Muscle of back (tissue), 13 donors: ENCODE measurements at places on chromosomes 5 and 9. TPM values are rescaled to one million over a fixed set of nuclear protein-coding genes. Genes with fewer than 3 reads are reported as not detected.

DNA sequence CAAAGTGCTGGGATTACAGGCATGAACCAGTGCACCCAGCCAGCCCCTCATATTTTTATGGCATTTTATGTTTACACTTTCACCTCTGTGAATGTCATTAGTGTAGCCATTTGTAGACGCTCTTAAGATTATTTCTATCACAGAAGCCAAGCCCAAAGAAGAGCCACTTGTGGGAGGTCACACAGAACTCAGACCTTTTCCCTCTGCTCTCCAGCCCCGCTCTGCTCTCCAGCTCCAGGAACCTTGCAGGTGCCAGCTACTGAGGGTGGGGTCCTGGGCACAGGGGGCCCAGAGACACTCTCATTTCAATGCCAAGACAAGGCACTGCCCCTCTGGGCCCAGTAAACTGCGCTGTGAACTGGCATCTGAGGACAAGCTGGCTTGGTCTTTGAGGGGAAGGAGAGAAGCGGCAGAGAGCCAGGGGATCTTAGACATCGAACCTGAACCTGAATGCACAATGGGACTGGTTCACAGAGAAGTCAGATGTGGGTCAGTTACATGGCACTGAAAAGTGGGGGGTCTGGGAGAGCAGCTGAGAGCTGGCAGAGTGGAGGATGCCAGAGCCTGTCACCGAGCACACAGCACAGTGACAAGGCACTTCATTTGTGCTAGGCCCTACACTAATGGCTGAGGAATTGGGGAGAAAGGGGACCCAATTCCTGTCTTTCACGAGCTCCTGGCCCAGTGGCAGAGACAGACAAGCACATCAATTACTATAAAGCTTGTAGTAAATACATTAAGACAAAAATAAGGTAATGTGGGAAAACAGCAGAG is 16.7 kb downstream of the ANXA6 start:
- DNase-seq: no peak

Gene TMEM252
- 1.3 TPM for polyA plus RNA-seq

GRCh38 chr5:135052511-135053145 is 18.6 kb upstream of the PITX1 start:
- DNase-seq: no peak

- DNase-seq: peak; percentile 55
Observed at GRCh38 chr9:116154976-116155697, 1.5 kb downstream of the PAPPA start.

DNA sequence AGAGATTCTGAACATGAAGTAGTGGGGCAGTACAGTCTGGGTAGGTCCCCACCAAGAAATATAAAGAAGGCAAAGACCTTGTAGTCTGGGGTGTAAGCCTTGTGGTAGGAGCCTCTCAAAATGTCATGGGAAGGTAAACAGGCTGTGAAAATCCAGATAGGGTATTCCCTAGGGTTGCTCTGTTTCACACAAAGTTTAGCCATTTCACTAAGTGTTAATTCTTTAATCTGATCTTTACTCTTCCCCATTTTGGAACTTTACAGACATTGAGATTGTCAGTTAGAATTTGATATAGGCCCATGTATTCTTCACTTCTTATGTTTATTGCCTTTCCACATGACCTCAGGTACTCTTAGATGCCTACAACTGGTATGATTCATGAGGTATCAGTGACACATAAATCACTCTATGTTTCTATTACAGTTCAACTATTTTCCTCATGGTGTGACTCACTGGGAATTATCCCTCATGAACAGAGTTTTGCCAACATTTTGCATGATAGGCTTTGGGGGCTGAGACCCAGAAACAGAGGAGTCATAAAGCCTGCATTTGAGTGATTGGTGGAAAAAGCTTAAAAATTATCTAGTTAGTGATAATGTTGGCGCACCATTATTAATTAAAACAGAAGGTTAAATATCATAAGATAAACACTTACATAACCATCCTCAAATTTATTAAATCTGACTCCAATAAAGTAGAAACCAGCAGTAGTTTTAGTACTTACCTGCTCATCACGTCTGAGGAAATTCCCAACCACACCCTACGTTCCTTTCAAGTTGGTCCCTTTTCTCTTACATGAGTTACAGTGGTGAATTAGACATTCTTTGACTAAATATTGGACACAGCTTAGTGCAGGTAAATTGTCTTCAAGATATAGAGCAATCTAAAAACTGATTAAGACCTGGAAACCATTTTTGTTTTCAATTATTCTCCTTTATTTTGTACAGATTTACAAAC is 399.8 kb upstream of the MEF2C start:
- DNase-seq: no peak

Gene DOCK8
- polyA plus RNA-seq: 7.5 TPM
